ENCODE measurements at places on chromosomes 3 and 15.

GRCh38 chr3:184181596-184181995 is 4.4 kb upstream of the ABCF3 start:
- DNase-seq: no peak

- DNase-seq: no peak
These were observed 179.6 kb downstream of the P3H2 start for GRCh38 chr3:189941125-189941524.

DNA sequence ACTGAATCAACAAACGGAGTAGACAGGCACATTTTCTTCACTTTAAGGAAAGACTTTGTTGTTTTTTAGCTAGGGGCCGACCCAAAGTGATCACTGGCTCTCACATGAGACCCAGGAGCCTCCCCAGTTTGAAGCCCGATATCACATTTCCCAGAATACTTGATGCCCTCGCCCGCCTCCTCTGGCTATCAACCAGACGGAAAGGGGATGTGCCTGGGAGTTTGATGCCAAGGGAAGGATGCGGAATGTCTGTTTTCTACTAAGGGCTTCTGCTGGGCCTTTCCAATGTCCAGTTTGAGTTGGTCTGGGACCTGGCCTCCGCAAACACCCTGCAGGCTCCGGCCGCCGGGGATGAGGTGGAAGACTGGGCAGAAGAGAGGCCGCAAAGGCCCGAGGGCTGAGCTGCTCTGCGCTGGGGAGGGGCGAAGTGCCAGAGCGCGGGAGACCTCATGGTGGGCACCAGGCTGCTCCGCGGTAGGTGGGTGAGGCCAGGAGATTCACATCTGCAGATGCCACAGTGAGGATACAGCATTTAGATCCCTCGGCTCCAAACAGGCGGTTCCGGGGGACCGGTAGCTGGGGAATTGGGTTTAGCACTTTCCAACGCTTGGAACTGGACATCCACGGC is 491 bp upstream of the ZNF774 start:
- DNase-seq: no peak

DNA sequence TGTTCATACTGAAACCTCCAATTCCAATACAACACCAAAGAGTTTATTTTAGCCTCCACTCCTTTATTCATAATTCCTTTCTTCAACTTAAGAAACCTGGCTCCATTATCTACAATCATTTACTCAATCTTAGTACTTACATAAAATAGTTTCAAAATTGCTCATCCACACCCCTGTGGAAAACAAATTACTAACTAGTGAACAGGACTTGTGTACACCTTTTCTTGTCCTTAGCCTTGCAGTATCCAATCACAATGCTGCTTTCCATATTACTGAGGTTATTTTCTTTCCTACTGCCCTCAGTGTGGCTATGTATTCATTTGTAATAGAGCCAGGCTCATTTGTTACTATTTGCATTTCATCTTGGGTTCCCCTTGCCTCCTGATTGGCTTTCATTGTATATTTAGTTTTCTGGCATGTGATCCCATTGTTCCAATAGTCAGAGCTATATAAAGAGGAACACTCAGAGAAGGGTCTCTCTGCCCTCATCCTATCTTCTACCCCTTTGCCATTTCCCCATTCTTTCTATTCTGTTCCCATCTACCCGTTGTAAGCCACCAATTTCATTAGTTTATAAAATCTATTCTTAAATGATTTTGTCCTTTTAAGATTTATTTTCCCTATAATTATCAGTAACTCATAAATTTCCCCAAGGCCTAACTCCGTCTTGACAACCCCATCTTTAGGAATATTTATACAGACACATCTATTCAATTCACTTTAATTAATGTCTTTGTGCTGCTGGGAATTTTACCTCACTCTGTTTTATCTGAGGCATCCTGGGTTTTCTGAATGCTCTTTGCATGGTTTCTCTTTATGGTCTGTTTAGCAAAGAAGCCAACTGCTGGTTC is 67.9 kb upstream of the RBP1 start:
- no peak for DNase-seq

DNA sequence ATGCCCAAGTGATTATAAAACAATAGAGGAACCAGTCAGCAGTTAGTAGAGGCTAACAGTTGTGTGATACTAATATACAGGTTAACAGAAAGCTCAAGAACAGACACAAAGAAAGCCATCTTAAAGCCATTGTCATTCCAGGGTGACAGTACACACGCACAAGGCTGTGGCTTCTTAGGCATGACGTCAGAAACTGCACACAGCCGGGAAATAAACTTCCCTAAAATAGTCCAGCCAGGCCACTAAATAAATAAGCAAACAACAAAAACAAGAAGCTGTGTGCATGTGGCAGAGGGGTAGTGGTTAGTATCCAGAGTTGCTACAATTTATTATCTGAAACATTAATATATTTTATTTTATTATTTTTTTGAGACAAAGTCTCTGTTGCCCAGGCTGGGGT is 49.8 kb downstream of the PPCDC start:
- no peak for DNase-seq

DNA sequence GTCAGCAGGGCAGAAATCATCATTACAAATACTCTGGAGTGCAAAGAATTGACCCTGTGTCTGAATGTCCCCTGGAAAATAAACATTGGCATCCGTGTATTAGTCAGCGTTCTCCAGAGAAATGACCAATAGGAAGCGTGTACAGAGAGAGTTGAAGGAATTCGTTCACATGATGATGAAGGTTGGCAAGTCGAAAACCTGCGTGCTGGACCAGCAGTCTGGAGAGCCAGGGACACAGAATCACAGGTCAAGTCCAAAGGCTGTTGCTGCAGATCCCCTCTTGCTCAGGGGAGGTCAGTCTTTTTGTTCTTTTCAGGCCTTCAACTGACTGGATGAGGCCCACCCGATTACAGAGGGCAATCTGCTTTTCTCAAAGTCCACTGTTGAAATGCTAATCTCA is 16.6 kb downstream of the GP9 start:
- DNase-seq: no peak

- DNase-seq: no peak
These were observed 84.1 kb downstream of the LRIG1 start for GRCh38 chr3:66416556-66417304.

GRCh38 chr3:140942221-140943104 is 827 bp downstream of the SLC25A36 start:
- no peak for DNase-seq

DNA sequence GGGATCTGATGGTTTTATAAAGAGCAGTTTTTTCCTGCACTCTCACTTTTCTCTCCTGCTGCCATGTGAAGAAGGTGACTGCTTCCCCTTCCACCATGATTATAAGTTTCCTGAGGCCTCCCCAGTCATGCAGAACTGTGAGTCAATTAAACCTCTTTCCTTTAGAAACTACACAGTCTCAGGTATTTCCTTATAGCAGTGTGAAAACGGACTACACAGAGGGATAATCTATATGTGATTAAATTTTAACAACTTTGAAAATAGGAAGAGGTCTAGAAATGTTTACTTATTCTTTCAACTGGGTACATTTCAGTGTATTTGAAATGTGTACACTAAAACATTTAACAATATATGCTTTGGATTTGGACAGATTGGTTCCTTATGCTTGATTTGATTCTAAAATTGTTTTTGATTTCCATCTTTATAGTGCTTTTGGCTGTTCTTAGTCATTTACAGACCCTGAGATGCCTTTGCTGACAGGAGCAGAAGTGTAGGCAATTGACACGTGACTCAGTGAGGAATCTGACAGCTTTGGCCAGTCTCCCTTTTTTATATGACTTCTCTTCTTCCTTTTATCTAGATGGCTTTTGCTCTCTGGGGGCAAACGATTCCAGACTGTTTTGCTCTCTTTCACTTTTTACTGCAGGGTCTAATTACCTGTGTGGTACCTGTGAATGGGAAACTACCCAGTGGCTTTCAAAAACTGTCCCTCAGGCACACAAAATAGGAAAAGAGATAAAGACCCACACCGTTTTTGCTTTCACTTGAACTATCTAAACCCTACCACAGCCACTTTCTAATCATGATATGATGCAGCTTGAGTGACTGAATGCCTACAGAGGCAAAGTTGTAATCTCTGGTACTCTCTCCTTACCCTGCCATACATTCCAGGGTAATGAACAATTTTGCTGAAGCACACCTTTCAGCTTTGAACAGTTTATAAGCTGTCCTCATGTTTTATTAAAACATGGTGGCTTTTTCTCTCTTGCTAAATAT is 422.6 kb downstream of the ROBO1 start:
- no peak for DNase-seq

DNA sequence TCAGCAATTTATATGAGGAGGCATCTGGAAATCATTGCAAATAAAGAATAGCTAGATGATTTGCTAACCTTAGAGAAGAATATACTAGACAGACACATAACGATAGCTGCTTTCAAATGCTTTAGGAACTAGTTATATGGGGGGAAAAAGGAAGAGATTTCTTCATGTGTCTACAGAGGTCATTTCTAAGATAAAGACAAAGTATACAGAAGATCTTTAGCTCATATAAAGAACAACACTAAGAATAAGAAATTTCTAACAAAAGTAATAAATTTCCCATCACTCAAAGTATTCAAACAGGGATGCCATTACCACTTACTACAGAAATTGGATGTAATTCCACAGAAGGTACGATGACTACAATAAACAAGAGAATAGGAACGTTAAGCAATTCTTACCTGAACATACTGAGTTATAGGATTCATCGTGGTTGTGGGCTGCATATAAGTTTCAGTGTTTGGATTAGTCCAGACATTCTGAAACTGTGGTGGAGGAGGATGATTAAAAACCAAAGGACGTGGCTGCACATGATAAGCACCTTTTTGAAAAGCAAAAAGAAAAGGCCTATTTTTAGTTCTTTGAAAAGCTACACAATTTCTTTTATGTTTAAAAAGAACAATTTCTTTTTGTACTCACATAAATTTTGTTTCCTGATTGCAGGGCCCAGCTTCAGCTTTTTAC is 8.7 kb downstream of the DAZL start:
- DNase-seq: no peak

GRCh38 chr3:39917065-39917773 is 107.8 kb downstream of the MYRIP start:
- no peak for DNase-seq

DNA sequence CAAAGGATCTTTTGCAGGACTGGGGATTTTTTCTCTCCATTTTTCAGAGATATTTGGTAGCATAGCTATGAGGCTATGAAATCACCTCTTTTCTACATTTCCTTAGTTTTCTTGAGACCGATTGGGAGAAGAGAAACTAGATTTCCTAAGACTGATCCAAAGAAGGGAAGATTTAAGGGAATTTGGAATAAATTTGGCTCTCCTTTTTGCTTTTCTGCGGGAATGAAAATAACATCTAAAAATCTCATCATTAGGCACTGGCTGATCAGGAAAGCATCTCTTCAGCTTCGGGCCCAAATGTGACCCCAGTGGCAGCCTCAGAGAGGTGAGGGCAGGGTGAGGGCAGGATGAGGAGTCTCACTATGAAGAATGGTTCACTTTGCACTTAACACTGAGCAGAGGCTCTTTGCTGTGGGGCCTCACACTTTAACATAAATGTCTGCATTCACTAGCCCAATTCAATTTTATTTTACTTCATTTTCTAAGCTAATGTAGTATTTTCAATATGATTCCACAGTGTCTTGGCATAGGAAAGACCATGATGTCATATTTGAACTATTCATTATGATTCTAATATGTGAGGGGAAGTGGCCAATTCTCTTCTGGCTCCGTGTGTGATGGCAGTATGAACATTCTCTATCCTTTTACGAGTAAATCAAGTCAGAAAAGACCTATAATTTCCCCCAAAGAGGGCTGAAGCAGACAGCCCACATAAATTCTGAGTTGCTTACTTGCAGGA is 193.2 kb downstream of the MEX3B start:
- DNase-seq: no peak

- no peak for DNase-seq
These were observed 122.8 kb downstream of the CACNA1D start for GRCh38 chr3:53616971-53617892.

DNA sequence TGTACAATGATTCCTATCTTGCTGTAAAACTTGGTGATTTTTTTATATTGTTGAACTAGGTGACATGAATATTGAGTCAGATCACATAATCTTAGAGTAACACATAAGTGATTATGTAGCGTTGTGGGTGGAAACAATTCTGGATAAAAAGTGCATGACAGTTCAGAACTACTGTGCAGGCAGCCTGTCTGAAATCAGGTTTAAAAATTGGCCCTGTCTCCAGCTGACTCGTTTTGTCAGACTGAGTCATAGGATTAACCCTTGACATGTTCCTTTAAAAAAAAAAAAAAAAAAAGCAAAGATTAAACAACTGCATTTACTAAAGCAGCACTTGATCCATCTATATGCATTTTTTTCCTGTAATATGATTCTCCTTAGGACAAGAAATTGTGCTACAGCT is 160.0 kb upstream of the CGNL1 start:
- DNase-seq: no peak

- DNase-seq: peak; percentile 2
These were observed 326.7 kb downstream of the LSAMP start for GRCh38 chr3:116118475-116119169.

GRCh38 chr3:12695112-12695511 is 31.2 kb upstream of the RAF1 start:
- no peak for DNase-seq

- DNase-seq: no peak
These were observed 9.9 kb downstream of the GPR15 start for GRCh38 chr3:98541695-98542094.

DNA sequence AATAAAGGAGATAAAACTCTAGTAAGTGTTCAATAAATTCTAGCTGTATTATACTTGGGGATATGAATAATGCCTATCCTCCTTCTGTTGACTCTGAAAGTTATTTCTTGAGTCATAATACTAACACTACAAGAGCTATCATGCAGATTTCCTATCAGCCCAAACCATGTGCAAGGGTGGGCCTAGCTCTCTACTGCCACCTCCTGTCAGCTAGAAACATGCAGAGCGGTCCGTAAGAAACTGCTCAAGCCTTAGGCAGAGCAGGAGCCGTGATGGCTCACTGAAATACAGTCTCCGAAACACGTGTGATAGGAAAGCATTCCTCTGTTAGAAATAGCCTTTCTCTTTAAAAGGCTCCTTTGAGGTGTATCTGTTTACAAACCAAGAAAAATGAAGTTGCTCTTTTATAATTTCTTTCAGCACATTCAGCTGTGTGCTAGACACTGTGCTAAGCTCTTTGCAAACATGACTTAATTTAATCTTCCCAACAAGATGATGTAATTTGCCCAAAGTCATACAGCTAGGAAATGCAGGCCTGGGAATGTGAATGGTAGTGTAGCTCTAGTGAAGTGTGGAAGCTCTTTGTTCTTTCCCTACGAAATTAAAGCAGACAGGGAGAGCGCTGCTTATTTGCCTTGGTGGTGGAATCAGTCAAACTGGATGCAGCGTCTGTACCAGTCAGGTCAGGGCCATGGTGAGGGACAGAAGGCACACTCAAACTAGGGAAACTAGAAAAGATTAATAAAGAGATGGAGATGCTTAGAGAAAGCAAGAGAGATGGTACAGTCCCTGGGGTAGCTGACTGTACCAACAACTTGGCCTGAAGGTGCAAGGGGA is 43.1 kb downstream of the MTHFS start:
- DNase-seq: peak; percentile 22

All from NCI-H1048 (cell line).